Activated CD4-positive, alpha-beta T cell treated with anti-CD3 and anti-CD28 coated beads for 36 hours (primary cell): ENCODE measurements at places on chromosomes 2 and 18.

GRCh38 chr18:71374294-71375000 is 1085.6 kb downstream of the SOCS6 start:
- DNase-seq, result no peak

DNA sequence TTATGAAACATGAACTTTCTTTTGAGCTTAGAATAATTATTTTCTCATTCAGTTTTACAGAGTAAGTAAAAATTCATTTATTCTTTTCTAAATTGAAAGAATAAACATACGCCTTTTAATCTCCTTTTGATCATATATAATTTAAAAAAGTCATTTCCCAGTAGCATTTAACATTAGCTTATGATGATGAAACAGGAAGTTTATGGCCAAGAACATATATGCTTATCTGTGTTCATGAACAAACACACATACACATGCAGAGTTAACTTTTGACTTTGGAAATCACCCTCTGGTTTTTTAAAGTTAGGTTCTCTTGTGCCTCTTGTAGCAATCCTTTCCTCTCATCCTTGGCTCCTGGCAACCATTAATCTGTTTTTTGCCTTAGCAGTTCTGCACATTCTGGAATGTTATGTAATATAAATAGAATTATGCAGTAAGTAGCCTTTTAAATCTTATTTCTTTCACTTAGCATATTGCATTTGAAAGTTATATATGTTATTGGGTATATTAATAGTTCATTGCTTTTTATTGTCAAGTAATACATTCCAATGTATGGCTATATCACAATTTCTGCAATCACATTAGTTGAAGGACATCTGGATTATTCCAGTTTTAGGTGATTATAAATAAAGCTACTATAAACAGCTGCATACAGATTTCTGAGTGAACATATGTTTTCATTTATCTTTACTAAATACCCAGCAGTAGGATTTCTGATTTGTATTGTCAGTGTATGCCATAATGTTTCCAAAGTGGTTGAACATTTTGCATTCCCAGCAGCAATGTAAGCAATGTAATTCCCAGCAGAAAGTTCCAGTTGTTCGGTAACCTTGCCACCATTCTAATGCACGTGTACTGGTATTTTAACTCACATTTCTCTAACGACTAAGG is 210.3 kb downstream of the ZRANB3 start:
- DNase-seq, result no peak

GRCh38 chr2:103448495-103448894 is 686.7 kb downstream of the TMEM182 start:
- DNase-seq, result no peak

- no peak for DNase-seq
Observed at GRCh38 chr18:8468921-8469335, 140.3 kb upstream of the RAB12 start.

GRCh38 chr2:23916727-23917405 is 10.1 kb downstream of the ATAD2B start:
- no peak for DNase-seq

DNA sequence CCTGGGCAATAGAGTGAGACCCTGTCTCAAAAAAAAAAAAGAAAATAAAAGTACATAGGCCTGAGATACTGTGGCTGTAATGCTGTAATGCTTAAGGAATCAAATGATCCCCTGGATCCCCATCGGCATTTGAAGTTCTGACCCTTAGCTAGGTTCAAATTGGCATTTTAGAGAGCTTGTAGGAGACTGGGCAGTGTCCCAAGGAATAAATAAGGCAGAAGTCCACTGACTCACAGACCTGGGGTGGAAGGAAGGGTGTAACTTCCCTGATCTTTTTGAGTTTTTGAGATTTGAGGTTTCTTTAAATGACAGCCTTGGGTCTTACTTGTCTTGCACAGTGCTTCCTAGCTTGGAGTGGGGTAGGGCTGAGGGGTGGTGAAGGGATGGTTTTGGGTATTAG is 553.7 kb downstream of the SLC4A3 start:
- DNase-seq, result no peak

- DNase-seq, result no peak
Observed at GRCh38 chr2:158120664-158121641, 19.3 kb downstream of the UPP2 start.

GRCh38 chr2:78977661-78978145 is 47.8 kb upstream of the REG3G start:
- DNase-seq, result no peak

- no peak for DNase-seq
Observed at GRCh38 chr2:74835831-74836674, 2.1 kb downstream of the HK2 start.

DNA sequence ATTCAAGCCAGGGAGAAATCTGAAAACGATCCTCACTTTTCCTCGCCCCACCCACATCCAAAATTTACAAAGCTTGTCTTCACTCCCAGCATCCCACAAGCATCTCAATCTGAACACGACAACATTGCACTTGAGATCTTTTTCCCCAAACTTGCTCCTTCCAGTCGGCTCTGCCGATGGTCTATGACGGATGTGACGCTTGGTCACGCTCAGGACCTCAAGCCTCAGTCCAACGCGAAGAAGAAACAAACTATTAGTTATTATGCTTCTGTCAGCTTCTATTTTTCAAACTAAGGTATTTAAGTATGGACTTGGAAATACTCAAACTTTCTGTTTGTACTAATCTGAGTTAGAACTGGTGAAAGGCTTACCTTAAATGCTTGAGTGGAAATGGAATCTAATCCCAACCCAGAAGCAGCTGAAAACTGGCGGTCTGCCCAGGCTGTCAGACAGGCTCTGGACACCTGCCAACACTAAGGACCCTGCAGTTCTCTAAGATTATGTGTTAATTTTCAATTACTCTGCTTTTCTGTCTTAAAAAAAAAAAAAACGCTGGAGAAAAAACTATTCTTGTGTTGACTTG is 132.1 kb upstream of the DNMT3A start:
- DNase-seq, result no peak

DNA sequence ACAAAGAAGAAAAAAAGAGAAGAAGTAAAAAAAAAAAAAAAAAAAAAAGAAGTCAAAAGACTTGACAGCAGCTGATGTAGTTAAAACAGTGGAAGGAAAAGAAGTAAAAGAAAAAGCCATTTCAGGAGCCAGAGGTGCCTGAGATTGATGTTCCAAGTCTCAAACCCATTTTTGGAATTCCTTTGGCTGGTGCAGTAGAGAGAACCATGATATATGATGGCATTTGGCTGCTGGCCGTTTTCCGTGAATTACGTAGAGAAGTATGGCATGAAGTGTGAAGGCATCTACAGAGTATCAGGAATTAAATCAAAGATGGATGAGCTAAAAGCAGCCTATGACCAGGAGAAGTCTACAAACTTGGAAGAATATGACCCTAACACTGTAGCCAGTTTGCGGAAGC is 7.6 kb upstream of the CHST10 start:
- no peak for DNase-seq

GRCh38 chr2:14735696-14736095 is 103.2 kb downstream of the LRATD1 start:
- no peak for DNase-seq

DNA sequence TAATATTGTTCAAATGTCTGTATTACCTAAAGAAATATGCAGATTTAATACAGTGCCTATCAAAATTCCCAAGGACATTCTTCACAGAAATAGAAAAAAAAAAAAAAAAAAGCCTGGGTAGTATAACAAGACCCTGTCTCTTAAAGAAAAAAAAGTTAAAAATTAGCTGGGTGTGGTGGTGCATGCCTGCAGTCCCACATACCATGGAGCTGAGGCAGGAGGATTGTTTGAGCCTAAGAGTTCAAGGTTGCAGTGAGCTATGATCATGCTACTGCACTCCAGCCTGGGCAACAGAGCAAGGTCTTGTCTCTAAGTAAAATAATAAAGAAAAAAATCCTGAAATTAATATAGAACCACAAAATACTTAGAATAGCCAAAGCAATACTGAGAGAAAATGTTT is 51.9 kb downstream of the SLC16A14 start:
- DNase-seq, result no peak

DNA sequence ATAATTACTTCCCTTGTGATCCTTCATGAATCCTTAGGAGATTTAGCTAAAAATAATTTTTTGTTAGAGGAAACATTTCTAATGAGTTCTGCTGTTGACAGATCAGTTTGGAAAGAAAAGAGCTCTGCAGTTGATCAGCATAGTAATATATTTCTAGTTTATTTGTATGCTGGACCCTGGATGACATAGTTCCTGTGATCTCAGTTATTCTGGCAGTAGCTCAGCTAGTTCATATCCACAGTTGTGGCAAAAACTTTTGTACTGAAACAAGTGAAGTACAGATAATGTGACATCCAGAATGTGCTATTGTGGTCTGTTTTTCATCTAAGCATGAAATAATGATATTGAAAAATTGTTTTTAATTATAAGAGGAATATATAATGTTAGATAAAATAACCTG is 33.7 kb downstream of the ABI2 start:
- no peak for DNase-seq

- DNase-seq, result no peak
Observed at GRCh38 chr2:192700934-192701333, 506.2 kb upstream of the TMEFF2 start.

- no peak for DNase-seq
Observed at GRCh38 chr2:206212673-206213513, 53.2 kb downstream of the EEF1B2 start.
